Cortex of kidney (tissue), 1 donor: ENCODE measurements at places on chromosomes 5 and 9.

- no peak for DNase-seq
Observed at GRCh38 chr9:101486693-101487442, 46.8 kb upstream of the RNF20 start.

GRCh38 chr9:69865986-69866385, 45.4 kb downstream of the CFAP95 start:
- DNase-seq, result no peak

GRCh38 chr9:21102305-21102704, 24.6 kb upstream of the IFNB1 start:
- no peak for DNase-seq

DNA sequence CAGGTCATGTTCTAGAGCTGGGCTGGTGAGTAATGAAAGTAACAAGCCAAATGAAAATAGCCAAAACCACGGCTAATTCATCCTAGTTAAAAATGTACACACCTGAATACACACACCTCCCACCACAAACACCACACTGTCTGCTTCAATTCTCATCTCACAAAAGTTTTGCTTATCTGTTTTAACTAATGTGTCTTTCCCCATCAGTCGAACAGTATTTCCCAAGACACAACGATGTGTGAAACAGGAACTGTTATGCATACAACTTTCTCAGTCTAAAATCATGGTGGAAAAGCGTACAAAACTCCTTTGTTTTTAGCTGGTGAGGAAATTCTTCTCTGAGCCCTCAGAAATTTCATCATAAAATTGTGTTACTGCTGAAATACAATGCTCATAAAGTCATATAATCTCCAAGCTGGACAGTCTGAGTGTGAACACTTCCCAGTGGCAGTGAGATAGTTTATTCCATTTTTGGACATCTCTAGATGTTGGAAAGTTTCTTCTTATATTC, 242.4 kb downstream of the EFNA5 start:
- no peak for DNase-seq

GRCh38 chr5:177447066-177447610, 524 bp downstream of the PRR7 start:
- no peak for DNase-seq

GRCh38 chr9:78397045-78397444, 100.1 kb downstream of the PSAT1 start:
- no peak for DNase-seq

DNA sequence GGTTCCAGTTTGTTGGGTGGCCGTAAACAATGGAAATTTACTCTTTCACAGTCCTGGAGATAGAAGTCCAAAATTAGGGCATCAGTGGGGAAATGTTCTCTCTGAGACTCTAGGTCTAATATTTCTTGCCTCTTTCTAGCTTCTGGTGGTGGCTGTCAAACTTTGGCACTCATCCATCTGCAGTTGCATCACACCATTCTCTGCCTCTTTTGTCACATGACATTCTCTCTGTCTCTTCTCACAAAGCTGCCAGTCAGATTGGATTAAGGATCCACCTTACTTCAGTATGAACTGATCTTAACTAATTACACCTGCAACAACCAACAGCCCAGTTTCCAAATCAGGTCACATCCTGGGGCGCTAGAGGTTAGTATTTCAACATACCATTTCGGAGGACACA, 222.9 kb upstream of the FTMT start:
- DNase-seq, result no peak

GRCh38 chr9:107007402-107007801, 144.4 kb downstream of the ZNF462 start:
- DNase-seq, result no peak

DNA sequence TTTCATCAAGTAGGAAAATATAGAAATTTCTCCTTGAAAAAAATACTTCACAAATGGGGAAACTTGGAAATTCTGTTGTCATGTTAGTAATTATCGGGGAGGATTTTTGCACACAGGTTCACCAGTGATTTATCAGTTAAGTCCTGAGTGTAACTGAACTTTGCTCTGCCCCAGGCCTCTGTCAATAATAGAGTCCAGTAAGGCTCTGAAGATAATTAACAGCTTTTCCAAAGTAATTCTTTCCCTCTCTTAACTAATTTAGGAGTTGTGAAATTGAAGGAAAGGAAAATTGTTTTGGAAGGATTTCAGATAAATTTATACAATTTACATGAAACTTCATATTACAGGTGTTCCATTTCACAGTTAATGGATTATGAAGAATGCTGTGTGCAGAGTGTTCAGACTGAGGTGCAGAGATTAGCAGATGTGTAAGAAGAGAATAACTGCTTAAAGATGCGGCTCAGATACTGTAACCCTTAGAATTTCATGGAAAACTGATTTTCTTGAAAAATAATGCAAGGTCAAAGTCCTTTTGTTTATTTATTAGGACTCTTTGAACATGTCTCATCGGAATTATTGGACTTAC, 2.9 kb upstream of the AGXT2 start:
- no peak for DNase-seq

- DNase-seq, result no peak
Observed at GRCh38 chr5:122015471-122015870, 53.7 kb downstream of the SRFBP1 start.

DNA sequence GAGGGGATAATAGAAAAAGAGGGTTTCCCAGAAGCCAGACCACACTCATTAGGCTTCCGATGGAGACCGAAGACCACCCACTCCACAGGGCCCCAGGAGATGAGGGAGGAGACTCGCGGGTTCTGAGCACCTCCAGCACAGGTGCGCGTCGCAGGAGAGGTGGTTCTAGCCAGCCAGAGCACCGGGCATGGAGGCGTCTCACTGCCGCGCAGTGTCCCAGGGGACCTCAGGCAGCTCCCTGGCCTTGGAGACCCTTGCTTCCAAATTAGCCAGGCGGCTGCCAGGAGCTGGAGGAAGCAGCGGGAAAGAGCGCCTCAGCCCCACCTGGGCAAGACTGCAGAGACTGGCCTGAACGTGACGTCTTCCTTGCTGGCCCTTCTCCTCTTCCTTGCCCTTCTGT, 115.4 kb upstream of the FBXL7 start:
- DNase-seq, result no peak

GRCh38 chr5:73655521-73656160, 29.6 kb downstream of the ARHGEF28 start:
- no peak for DNase-seq

GRCh38 chr9:107243742-107244141, 39.3 kb upstream of the RAD23B start:
- DNase-seq, result no peak

DNA sequence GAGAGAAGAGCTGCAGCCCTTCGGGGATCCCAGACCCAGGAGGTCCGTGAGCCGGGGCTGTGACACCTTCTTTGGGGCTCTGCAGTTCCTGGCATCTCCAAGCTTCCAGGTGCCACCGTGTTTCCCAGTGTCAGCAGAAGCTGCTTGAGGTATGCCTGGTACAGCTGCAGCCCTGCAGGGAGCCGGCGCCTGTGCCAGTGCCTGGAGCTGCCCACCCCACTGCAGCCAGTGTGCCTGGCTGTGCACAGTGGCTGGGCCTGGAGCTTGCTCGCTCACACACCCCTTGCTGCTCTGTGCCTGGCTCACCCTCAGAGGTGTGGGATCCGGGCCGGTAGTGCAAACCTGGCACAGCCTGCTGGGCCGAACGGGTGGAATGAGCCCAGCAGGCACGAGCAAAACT, 65.5 kb downstream of the NACC2 start:
- DNase-seq, result no peak

GRCh38 chr5:21152611-21153010, 1164.6 kb upstream of the CDH18 start:
- DNase-seq, result no peak

DNA sequence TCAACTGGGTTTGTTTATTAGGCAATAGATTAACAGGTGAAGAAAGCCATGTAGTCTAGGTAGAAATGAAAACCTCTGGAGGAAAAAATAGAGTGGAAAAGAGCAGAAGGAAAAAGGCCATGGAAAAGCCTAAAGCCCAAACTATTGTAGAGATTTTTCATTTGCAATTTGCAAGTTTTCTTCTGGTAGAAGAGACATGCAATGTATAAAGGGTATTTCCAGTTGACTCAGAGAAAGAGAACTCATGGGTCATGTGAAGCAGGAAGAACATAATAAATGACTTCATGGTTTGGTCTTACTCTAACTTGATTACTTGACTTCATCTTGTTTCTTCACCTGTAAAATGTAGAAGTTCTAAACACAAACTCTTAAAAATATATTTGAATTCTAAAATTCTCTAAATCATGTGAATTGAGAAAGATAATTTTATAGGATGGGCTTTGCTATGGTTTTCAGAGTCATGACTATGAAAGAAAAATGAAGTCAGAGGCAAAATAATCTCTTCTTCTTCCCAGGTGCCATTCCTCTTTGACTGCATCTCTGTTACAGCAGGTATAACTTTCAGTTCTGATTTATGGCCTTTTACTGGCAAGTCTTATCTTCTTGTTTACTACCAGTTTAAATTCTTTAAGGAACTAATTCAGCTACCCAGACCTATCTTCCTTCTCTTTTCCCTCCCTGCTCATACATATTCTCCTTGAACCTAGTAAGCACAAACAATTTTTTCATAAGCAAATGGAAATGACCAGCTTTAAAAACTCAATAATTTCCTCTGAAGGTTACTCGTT, 47.7 kb upstream of the TMC1 start:
- no peak for DNase-seq

GRCh38 chr5:1779782-1780613, 19.6 kb downstream of the MRPL36 start:
- no peak for DNase-seq

GRCh38 chr9:113948891-113949570, 72.9 kb downstream of the ZNF618 start:
- no peak for DNase-seq

DNA sequence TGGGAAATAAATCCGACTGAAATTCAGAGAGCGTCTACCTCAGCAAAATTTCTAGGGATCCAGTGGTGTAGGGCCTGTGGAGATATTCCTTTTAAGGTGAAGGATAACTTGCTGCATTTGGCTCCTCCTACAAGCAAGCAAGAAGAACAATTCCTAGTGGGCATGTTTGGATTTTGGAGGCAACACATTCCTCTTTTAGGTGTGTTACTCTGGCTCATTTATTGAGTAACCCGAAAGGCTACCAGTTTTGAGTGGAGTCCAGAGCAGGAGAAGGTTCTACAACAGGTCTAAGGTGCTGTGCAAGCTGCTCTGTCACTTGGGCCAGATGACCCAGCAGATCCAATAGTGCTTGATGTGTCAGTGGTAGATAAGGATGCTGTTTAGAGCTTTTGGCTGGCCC, 862.4 kb upstream of the CDH9 start:
- no peak for DNase-seq

DNA sequence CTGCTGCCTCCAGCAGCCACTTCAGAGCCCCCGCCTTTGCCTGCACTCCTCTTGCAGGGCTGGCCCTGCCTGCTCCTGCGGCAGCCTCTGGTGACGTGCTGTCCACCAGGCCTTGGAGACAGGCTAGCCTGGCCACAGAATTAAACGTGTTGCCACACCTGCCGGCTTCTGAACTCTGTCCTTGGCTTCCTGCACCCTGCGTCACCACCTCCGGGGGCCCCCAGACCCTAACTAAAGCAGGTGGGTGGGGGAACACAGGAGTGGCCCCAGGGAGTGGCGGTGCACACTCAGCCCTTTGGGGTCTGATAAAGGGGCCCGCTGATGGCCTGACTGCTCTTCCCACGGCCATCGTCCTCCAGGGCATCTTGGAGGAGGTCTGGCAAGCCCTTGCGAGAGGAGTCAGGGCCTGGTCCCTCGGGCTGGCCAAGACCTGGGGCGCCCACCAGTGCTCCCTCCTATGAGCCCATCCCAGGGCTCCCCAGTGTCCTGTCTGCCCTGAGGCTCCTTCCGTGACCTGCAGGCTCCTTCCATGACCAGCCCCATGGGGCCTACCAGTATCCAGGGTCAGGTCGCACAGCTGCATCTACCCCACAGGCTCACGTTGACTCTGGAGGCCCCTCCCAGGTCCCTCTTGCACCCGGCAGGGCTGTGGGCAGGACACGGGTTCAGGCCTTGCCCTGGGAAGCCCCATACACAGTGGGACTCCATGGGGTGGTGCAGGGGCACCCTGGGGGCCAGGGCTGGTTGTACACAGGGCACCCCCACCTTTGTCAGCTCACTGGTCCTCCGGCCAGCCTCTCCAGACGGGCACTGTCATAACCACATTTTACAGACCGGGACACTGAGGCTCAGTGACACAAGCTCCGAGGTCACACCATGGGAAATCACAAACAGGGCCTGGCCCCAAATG, 1.0 kb upstream of the MAMDC4 start:
- DNase-seq, result no peak

- DNase-seq, result no peak
Observed at GRCh38 chr5:6434731-6435130, 13.9 kb upstream of the UBE2QL1 start.

GRCh38 chr9:89871871-89872331, 267.1 kb downstream of the GADD45G start:
- DNase-seq, result no peak

DNA sequence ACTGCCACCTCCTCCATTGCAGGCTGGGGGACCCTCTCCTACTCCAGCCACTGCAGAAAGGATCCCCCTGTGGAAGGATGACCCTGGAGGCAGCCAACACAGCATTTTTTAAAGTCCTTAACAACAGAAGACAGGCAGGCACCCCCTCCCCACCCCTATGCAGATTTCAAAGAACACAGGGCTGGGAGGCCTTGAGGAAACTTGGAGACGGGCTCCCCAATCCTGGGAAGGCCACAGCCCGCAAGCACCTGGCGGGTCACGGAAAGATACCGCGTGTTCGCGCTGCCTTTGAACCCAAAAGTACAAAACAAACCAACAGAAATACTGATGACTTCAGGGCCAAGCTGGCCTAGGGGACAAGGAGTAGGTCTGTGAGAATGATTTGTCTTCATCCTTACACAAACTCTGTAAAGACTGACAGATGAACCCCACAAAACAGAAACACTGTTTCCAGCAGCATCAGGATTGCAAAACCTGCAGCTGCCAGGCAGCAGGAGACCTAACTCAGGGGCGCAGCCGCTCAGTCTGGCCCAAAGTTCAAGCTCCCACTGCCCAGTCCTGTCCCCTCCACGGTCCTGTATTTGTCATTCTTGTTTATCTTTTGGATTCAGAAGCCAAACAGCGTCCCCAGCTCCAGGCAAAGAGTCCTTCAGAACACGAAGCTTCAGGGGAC, 13.8 kb downstream of the VAV2 start:
- no peak for DNase-seq

DNA sequence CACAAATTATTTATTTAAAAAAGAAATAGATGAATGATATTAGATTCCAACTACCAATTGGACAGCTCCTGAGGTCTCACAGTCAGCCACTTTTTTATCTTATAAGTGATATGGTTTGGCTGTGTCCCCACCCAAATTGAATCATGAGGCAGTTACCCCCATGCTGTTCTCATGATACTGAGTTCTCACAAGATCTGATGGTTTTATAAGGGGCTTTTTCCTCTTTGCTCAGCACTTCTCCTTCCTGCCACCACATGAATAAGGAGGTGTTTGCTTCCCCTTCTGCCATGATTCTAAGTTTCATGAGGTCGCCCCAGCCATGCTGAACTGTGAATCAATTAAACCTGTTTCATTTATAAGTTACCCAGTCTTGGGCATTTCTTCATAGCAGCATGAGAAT, 12.9 kb downstream of the NLN start:
- DNase-seq, result no peak

GRCh38 chr9:138014563-138014945, 137.0 kb downstream of the CACNA1B start:
- no peak for DNase-seq
